ENCODE measurements at places on chromosomes 3 and 15. TPM values are rescaled to one million over a fixed set of nuclear protein-coding genes. Genes with fewer than 3 reads are reported as not detected.

The GCNT3 gene
- not detected for total RNA-seq

The CAMK1 gene
- 38.5 TPM for total RNA-seq

The DAZL gene
- total RNA-seq = not detected

The HDDC3 gene
- total RNA-seq = 11.9 TPM

The TMEM158 gene
- 21.3 TPM for total RNA-seq

The SAMMSON gene
- total RNA-seq = not detected

The ALS2CL gene
- total RNA-seq = 4.4 TPM

The UBE2Q2 gene
- 63.9 TPM for total RNA-seq

The UROC1 gene
- total RNA-seq = not detected

The TPRA1 gene
- 23.8 TPM for total RNA-seq

The C2CD4B gene
- 1.6 TPM for total RNA-seq

The PLOD2 gene
- total RNA-seq = 13.1 TPM

The PLSCR5 gene
- total RNA-seq = not detected

The HMG20A gene
- total RNA-seq = 92.0 TPM

The THAP10 gene
- 4.1 TPM for total RNA-seq

The DISP2 gene
- 18.5 TPM for total RNA-seq

The C2CD4A gene
- not detected for total RNA-seq

The GPR149 gene
- 1.9 TPM for total RNA-seq

The CYP11A1 gene
- total RNA-seq = not detected

The DNASE1L3 gene
- not detected for total RNA-seq

The CHRNA5 gene
- 6.6 TPM for total RNA-seq

The ATP13A5 gene
- 0.63 TPM for total RNA-seq

The GPR171 gene
- total RNA-seq = not detected

The KIF9 gene
- total RNA-seq = 5.6 TPM

The NEK10 gene
- total RNA-seq = 42.9 TPM

The KCNMB3 gene
- 9.7 TPM for total RNA-seq

The ARHGEF26 gene
- total RNA-seq = 11.9 TPM

The PFN2 gene
- total RNA-seq = 434 TPM

The NR2E3 gene
- total RNA-seq = not detected

The GP9 gene
- not detected for total RNA-seq

The ANKDD1A gene
- 27.2 TPM for total RNA-seq

The SCN5A gene
- 1.3 TPM for total RNA-seq

The CCR8 gene
- total RNA-seq = not detected

The GATM gene
- 128 TPM for total RNA-seq

The KNG1 gene
- not detected for total RNA-seq

The CD96 gene
- not detected for total RNA-seq

The ITPKA gene
- 1.3 TPM for total RNA-seq

The TERC gene
- total RNA-seq = 57.6 TPM

The TIMP4 gene
- 3.4 TPM for total RNA-seq

The AMT gene
- 2.5 TPM for total RNA-seq

The ZBED2 gene
- total RNA-seq = not detected

The CCR1 gene
- 0.94 TPM for total RNA-seq

The MAP3K13 gene
- total RNA-seq = 49.1 TPM

The PLCH1 gene
- 13.1 TPM for total RNA-seq

The GASK1A gene
- total RNA-seq = 11.6 TPM

The PLCL2 gene
- total RNA-seq = 95.8 TPM

The RARB gene
- 7.8 TPM for total RNA-seq

The PLS1 gene
- 0.94 TPM for total RNA-seq
